ENCODE measurements at places on chromosomes 4 and X.

- DNase-seq = no peak
Observed at GRCh38 chrX:122771933-122772332, 412.1 kb upstream of the GRIA3 start.

- DNase-seq = no peak
Observed at GRCh38 chrX:52608961-52609360, 45.7 kb downstream of the SSX7 start.

- DNase-seq = no peak
Observed at GRCh38 chrX:133054761-133055405, 42.0 kb downstream of the USP26 start.

DNA sequence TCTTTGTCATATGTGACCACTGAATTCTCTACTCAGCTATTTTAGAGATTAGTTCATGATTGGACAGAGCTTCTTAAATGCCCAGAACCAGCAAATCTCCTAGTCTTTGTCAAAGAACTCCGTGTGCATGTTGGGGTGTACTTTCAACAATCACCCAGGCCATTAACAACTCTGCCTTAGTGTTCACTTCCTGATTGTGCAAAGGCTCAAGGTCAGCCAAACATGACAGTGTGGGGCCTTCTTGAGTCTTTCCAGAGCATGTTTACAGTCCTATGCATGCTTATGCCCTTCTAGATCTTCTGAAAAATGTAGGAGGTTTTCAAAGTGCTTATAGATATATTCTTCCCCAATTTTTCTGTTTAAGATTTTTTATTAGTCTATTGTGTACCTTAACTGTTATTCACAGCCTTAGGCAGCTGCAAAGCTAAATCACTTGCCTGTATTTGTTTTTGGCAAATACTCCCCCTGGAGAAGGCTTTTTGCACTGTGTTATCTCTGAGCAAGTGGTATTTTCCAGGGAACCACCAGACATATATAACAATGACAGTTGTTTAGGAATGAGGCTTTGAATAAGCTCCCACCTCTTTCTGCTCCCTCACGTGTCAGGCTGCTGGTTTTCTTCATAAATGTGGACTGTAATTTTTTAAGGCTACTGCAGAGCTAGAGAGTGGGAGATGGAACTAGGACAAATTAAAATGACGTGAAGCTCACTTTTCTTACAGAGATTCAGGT lies 24.0 kb upstream of the DRP2 start:
- DNase-seq = no peak

GRCh38 chr4:42396752-42397634 lies at the start of gene SHISA3:
TSS of gene SHISA3 (plus strand) at chr4:42397488. CDS start at chr4:42398057, 569 bp downstream.
- no peak for DNase-seq

- DNase-seq = no peak
Observed at GRCh38 chr4:8560265-8561047, 19.7 kb upstream of the GPR78 start.

DNA sequence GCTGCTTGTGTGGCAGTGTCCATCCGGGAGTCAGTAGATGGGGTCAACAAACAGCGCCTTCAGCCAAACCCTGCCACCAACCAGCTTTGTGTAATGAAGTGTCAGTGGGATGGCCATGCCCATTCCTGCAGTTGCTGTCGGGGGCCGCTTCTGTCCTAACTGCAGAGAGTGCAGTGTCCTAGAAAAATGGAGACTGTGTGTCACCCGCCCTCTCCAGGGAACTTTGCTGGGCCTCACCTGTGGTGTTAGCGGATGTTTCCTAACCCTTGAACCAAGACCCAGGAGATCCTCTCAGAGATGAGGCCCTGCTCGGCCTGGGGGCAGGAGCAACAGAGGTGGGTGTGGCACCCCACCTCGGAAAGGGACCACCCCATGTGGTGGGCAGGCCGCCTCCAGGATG lies 35.3 kb upstream of the HGFAC start:
- DNase-seq = no peak

DNA sequence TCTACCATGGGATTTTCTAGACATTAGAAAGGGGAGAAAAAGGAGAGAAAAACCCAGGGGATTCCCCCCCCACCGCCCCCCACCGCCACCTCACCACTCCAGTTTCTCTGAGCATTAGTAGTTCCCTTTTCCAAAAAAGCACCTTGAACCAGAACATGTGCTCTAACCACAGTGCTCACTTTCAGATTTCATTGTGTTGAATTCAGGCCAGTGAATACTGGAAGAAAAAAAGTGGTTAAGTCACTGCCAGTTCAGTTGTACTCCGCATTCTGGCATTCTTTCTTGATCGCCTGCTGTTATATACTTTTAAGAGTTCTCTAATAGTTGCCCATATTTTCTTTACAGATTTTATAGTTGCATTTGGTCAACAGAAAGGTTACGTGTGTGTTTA lies 40.9 kb downstream of the JADE3 start:
- no peak for DNase-seq

- DNase-seq = no peak
Observed at GRCh38 chr4:44662623-44663005, 11.2 kb upstream of the YIPF7 start.

GRCh38 chr4:139799615-139800014 lies 134.0 kb downstream of the MGST2 start:
- DNase-seq = no peak

- DNase-seq = no peak
Observed at GRCh38 chr4:110484029-110484428, 8.1 kb downstream of the ENPEP start.

DNA sequence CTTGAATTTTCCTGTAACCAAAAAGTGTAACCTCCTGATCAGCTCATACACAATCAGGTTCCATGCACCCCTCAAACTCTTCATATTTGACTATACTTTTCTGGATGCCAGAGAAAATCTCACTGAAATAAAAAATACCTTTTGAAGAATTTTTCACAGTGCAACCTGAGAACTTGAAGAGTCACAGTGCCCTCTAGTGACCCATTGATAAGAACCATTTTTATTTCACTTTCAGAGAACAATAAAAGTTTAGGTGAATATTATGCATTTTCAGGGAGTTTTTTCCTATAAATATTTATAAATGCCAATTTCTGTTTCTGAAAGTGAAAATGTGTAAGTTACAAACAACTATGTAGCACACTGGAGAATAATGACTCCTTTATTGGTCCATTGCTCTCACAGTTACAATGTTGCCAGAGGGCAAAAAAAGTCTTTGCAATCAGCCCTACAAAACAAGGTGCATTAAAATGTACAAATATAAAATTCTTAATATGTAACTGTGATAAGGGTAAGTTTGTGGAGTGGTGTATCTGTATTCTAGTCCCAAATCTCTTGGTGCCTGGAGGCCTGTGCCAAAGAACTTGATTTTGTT lies 153.6 kb upstream of the INTU start:
- DNase-seq = no peak

DNA sequence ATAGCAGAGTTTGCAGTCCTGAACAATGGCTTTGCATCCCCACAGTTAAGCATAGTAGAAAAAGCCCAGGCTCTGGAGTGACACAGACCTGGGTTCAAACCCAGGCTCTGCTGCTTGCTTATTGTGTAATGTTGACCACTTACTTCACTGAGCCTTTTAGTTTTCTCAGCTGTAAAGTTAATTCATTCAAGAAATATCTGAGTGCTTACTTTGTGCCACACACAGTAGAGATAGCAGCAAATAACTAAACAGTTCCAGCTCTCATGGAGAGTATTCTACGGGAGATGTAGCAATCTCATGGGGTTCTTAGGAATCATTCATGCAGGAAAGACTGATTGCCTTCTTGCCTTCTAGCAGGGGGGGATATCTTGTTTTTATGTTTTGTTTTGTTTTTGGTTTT lies 63.2 kb downstream of the SLC9A6 start:
- no peak for DNase-seq

GRCh38 chr4:17912011-17912410 lies 101.2 kb downstream of the NCAPG start:
- no peak for DNase-seq

DNA sequence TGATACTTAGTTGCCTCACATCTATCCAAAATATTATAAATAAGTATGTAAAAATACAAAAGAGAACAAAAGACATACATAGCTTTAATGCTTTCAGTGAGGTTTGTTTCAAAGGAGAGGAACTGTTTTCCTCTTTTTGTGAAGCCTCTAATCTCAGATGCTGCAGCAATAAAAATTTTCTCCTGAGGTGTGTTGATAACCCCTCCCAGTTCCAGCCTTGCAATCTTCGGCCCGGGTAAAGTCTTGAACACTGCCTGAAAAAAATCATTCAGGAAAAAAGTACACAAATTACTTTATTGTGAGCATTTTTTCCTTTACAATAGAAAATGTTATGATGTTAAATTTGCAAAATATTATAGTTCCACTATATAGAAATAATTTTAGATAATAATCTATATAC lies 8.8 kb downstream of the BBS7 start:
- DNase-seq = no peak

- DNase-seq = no peak
Observed at GRCh38 chrX:139304471-139304870, 226.1 kb upstream of the F9 start.

- no peak for DNase-seq
Observed at GRCh38 chr4:164136180-164136616, 617.7 kb upstream of the SMIM31 start.

DNA sequence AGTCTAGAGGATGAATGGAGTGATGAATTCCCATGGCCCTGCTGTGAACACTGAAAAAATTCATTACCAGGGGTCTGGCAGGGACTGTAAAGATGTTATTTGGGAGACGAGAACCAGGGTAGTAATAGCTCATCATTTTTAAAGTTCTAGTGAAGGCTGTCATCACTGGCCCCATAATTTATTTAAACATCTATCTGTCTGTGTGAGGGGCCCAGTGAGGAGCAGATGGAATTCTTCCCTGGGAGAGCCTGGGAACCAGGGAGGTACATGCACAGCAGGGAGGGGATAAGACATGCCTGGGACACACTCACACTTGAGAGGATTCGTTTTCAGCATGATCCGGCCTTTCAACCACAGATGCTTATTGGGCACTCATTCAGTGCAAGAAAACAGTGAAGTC lies 162.0 kb downstream of the PDGFRA start:
- DNase-seq = no peak

- DNase-seq = no peak
Observed at GRCh38 chr4:40630335-40631021, 814 bp upstream of the RBM47 start.

Measured in NK-92 treated with Interleukin-12 subunit alpha and Interleukin-12 subunit beta, amount 100 ng/mL, for 24 hours (cell line).